T-cell (primary cell): ENCODE measurements at places on chromosomes 11 and 22. TPM values are rescaled to one million over a fixed set of nuclear protein-coding genes. Genes with fewer than 3 reads are reported as not detected.

Gene GALNT18
- 0.10 TPM for total RNA-seq

DNA sequence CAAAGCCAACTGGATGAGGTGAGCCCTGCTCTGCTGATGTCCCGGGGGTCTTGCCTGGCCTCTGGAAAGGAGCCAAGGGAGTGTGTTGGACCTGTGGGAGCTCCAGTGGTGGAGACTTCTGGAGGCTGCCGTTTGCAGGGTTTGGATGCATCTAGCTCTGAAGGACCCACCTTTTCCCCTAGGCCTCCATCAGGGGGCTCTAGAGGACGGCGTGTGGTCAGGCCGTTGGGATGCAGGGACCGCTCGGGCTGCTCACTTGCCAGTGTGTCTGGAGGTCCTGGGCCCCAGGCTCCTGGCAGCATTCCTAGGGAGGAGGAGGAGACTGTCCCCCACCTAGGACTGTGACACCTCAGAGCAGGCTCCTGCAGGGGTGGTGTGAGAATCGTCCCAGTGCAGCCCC, 58.3 kb downstream of the PRDM11 start:
- H3K4me3 ChIP-seq = no peak overlapping the region
- no peaks in the 10 kb centered on the region for H3K4me1 ChIP-seq
- H3K27ac ChIP-seq = no peak overlapping the region
- peaks cover 6% of the 10 kb centered on the region for H3K36me3 ChIP-seq
- no peak for DNase-seq

DNA sequence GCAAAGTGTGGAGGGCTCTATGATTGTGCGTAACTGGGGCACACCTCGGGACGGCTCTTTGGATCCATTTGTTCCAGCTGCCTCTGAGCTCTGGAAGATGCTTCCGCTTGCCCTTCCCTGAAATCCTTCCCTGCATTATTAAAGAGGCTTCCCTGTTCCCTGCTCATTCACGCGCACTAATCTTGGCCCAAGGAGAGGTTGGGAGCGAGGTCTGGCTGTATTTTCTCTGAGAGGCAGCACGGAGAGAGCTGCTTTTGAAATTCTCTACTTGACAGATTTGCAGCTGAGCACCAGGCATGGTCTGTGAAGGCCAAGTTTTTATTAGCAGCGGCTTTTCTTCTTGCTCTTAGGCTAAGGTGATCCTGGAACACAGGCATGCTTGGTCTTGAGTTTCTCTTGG, 94.8 kb upstream of the NTM start:
- H3K4me1 ChIP-seq = no peaks in the 10 kb centered on the region
- no peak for DNase-seq
- no peaks in the 10 kb centered on the region for H3K27me3 ChIP-seq
- H3K4me3 ChIP-seq = no peak overlapping the region
- H3K27ac ChIP-seq = no peak overlapping the region

DNA sequence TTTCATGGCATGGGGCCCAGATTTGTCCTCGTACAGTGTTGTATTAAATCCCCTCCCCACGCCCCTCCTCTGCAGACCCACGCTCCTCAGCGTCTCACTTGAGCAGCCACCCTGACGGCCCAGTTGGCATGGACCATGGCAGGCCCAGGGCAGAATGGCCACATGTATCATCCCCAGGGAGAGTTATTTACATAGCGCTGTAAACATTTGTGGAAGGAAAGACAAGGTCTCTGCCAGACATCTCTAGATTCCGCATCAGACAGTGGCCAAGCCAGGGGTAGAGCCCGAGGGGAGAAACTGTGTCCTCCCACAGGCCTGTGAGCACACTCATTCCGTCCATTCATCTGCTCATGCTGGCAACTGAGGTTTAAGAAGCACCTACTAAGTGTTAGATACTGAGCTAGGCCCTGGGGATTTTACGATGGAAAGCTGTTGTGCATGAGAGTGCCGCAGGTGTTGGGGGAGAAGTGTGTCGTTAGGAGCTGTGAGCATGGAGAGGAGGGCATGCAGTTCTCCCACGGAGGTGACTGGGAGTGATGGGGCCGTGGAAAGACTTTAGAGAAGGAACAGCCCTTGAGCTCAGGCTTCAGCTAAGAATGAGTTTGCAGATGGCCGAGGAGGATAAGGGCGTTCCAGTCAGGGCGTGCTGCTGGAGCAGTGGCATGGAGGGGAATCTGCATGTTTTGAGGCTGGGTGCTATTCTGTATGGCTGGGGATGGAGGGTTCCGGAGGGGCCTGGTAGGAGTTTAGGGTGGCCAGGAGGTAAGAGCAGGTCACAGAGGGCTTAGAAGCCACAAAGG, 94.9 kb downstream of the GRIK4 start:
- no peak for DNase-seq
- H3K27me3 ChIP-seq = no peaks in the 10 kb centered on the region
- no peaks in the 10 kb centered on the region for H3K36me3 ChIP-seq
- no peak overlapping the region for H3K4me3 ChIP-seq
- no peaks in the 10 kb centered on the region for H3K4me1 ChIP-seq

Gene HSCB
- total RNA-seq = 11.5 TPM

- H3K4me3 ChIP-seq = peak overlapping the region; percentile 15
- H3K27me3 ChIP-seq = peaks cover 2% of the 10 kb centered on the region
- no peak overlapping the region for H3K27ac ChIP-seq
Observed at GRCh38 chr11:706439-706956, 467 bp downstream of the EPS8L2 start.
